ENCODE measurements at places on chromosomes 7 and 10. TPM values are rescaled to one million over a fixed set of nuclear protein-coding genes. Genes with fewer than 3 reads are reported as not detected.
A peak's percentile ranks its signal among the peaks of the same experiment; 100 is the strongest.

C10orf67 gene
- total RNA-seq = not detected

CPXM2 gene
- 1.9 TPM for total RNA-seq

PKD2L1 gene
- 0.20 TPM for total RNA-seq

CNPY1 gene
- not detected for total RNA-seq

RNF148 gene
- 0.29 TPM for total RNA-seq

PRF1 gene
- total RNA-seq = not detected

AKR1D1 gene
- 0.31 TPM for total RNA-seq

LIPK gene
- total RNA-seq = not detected

TMEM213 gene
- total RNA-seq = not detected

DNA sequence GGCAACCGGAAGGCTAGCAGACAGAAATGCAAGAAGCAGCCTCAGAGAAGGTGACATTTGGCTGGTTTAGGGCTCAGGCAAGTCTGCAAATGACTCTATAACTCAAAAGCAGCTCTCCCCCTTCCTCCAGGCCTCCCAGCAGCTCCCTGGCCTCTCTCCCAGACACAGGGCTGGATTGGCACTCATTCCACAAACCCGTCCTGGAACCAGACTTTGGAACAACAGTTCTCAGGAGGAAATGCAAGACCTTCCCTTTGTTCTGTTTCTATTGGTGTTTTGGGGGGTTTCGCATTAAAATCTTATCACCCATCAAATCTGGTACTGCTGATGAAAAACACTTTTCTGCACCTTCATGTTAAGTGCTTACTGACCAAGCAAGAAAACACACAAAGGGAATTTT is 40.3 kb upstream of the EFCAB10 start:
- H3K27ac ChIP-seq = no peak overlapping the region
- H3K27me3 ChIP-seq = no peaks in the 10 kb centered on the region
- peaks cover 64% of the 10 kb centered on the region for H3K36me3 ChIP-seq
- peak; percentile 7 for DNase-seq
- H3K4me3 ChIP-seq = no peak overlapping the region
- H3K4me1 ChIP-seq = no peaks in the 10 kb centered on the region

DNA sequence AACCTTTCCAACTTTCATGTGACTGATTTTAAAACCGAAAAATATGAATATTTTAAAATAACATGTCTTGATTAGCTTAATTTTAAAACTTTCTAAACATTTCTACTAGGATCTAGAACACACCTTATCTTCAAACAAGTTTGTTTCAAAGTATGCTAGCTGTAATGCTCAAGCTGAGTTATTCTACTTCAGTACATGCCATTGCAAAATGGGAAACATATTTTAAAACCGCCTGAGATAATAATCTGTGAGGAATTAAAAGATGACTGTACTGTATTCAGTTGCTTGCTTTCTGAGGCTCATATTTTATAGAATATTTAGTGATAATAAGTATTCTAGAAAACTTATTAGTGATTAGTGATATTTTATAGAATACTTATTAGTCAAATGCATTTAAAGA is 99.6 kb downstream of the LMBR1 start:
- H3K27ac ChIP-seq = no peak overlapping the region
- peaks cover 6% of the 10 kb centered on the region for H3K36me3 ChIP-seq
- DNase-seq = no peak
- no peak overlapping the region for H3K4me3 ChIP-seq
- H3K27me3 ChIP-seq = no peaks in the 10 kb centered on the region

- DNase-seq = no peak
- no peaks in the 10 kb centered on the region for H3K36me3 ChIP-seq
- H3K4me1 ChIP-seq = peaks cover 2% of the 10 kb centered on the region
- no peak overlapping the region for H3K4me3 ChIP-seq
- no peak overlapping the region for H3K27ac ChIP-seq
These were observed 47.0 kb downstream of the GRK5 start for GRCh38 chr10:119254335-119254734.

DNA sequence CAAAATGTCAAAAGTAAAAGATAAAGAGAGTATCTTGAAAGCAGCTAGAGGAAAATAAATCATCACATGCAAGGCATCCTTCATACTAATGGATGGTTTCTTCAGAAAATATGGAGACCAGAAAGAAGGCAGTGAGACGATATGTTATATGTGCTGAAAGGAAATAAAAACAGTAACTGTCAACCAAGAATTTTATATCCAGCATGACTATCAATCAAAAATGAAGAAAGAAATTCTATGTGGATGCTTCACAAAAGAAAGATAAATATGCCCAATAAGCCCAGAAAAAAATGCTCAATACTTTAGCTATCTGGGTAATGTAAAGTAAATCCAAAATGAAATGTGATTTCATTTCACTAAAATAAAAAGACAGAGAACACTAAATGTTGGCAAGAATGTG is 142.1 kb downstream of the DGKI start:
- no peaks in the 10 kb centered on the region for H3K4me1 ChIP-seq
- H3K27ac ChIP-seq = no peak overlapping the region
- no peaks in the 10 kb centered on the region for H3K27me3 ChIP-seq
- DNase-seq = no peak

- H3K36me3 ChIP-seq = no peaks in the 10 kb centered on the region
- no peak overlapping the region for H3K4me3 ChIP-seq
- no peak for DNase-seq
- no peaks in the 10 kb centered on the region for H3K27me3 ChIP-seq
These were observed 45.9 kb upstream of the GNAI1 start for GRCh38 chr7:80088705-80089104.

GRCh38 chr10:6023661-6024333 is 38.4 kb downstream of the IL2RA start:
- H3K4me3 ChIP-seq = no peak overlapping the region
- no peak for DNase-seq
- no peaks in the 10 kb centered on the region for H3K4me1 ChIP-seq
- H3K36me3 ChIP-seq = no peaks in the 10 kb centered on the region
- no peak overlapping the region for H3K27ac ChIP-seq

DNA sequence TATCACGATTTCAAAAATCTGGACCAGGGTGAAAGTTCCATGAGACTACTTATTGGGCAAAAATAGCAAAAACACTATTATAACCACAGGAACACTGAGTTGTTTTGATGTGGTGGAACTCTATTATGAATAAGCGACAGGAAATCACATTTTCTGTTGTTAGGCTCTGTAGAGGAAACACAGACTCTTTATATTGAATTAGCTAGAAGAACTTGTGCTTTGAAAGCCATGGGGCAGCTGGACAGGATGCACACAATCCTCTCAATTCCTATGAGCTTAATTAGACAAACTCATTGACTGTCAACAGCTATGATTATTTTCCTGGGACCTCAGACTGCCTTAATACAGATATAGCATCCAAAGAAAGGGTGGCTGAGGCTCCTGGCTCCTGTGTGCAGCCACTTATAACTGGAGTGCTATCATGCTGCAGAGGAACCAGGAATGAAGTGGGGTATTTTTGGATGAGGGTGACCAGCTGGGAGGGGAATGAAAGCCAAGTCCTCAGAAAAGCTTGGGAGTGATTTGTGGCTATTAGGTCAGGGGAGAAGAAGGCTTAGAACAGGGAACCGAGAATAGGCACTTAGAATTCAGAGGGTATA is 657.3 kb downstream of the TYW1 start:
- no peaks in the 10 kb centered on the region for H3K27me3 ChIP-seq
- no peak for DNase-seq
- no peak overlapping the region for H3K27ac ChIP-seq
- no peak overlapping the region for H3K4me3 ChIP-seq
- no peaks in the 10 kb centered on the region for H3K36me3 ChIP-seq

DNA sequence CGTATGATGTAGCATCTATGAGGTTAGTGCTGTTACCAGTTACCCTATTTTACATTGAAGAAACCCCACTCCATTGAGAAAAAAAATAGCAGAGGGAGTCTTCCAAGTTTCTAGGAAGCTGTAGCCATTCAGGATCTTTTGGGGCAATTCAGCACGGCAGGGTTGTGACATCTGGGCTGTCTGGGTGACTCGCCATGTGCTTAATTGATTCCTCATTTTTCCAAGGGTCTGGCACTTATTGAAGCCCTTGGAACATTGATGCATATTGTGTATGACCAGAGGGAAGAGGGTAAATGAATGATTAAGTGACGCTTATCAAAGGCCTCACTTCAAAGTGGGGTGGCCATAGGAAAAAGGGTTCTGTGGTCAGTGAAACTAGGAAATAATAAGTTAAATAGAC is 248.7 kb downstream of the ARHGAP12 start:
- no peak for DNase-seq
- H3K27ac ChIP-seq = no peak overlapping the region
- no peaks in the 10 kb centered on the region for H3K27me3 ChIP-seq
- H3K4me1 ChIP-seq = no peaks in the 10 kb centered on the region
- H3K36me3 ChIP-seq = peaks cover 17% of the 10 kb centered on the region

DNA sequence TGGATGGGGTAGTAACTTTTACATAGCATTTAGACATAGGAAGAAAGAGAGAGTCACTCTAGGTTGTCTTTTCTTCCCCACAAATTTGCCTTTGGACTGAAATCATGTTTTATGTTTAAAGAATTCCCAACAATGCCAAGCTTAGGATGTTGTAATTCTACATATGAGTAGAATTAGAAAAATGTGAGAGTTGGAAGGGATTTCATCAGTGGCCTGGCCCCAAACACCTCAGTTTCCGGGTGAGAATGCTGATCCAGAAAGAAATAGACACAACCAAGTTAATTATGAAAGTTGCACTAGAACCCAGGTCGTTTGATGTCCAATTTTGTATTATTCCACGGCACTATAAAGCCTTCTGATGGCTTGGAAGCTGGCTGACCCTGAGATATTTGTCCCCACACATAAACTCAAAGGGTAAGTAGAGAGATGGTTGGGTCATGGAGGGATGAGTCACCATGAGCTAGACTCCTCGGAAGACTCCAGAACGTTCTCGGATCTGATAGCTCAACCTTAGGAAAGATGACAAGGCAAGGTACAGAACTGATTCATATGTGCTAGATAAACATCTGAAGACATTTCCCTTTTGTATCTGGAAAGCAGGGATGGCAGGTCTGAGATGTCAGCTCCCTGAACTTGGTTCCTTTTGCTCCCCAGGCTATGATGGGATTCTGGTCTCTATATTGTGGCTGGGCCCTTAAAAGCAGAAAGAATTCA is 48.8 kb upstream of the SLC35B4 start:
- no peaks in the 10 kb centered on the region for H3K4me1 ChIP-seq
- no peak for DNase-seq
- H3K4me3 ChIP-seq = no peak overlapping the region
- H3K27ac ChIP-seq = no peak overlapping the region

DNA sequence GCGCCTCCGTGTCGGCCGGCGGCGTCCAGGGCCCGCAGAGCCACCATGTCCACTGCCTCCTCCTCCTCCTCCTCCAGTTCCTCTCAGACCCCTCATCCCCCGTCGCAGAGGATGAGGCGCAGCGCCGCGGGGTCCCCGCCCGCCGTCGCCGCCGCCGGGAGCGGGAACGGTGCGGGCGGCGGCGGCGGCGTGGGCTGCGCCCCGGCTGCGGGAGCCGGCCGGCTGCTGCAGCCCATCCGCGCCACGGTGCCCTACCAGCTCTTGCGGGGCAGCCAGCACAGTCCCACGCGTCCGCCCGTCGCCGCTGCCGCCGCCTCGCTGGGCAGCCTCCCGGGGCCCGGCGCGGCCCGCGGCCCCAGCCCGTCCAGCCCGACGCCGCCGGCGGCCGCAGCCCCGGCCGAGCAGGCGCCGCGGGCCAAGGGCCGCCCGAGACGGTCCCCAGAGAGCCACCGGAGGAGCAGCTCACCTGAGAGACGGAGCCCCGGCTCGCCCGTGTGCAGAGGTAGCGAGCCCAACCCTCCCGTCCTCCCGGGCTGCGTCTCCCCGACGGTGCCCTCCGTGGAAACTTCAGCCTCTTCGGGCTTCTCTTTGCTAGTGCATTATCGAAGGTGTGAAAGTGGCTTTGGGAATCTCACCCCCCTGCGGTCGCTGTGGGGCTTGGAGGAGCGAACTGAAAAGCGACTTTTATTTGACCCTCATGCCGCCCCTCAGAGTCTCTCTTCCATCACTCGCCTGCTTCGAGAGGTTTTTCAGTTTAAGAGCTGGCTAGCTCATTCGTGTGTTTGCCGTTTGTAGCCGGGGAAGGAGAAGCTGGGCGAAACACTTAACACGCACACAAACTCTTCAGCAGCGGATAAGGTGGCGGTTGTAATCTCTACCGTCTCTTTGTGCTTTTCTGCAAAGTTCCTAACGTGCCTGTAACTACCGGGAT is 975 bp downstream of the GLCCI1 start:
- no peak overlapping the region for H3K27ac ChIP-seq
- H3K4me3 ChIP-seq = peak overlapping the region; percentile 75
- no peaks in the 10 kb centered on the region for H3K36me3 ChIP-seq
- peaks cover 5% of the 10 kb centered on the region for H3K4me1 ChIP-seq
- H3K27me3 ChIP-seq = no peaks in the 10 kb centered on the region

DNA sequence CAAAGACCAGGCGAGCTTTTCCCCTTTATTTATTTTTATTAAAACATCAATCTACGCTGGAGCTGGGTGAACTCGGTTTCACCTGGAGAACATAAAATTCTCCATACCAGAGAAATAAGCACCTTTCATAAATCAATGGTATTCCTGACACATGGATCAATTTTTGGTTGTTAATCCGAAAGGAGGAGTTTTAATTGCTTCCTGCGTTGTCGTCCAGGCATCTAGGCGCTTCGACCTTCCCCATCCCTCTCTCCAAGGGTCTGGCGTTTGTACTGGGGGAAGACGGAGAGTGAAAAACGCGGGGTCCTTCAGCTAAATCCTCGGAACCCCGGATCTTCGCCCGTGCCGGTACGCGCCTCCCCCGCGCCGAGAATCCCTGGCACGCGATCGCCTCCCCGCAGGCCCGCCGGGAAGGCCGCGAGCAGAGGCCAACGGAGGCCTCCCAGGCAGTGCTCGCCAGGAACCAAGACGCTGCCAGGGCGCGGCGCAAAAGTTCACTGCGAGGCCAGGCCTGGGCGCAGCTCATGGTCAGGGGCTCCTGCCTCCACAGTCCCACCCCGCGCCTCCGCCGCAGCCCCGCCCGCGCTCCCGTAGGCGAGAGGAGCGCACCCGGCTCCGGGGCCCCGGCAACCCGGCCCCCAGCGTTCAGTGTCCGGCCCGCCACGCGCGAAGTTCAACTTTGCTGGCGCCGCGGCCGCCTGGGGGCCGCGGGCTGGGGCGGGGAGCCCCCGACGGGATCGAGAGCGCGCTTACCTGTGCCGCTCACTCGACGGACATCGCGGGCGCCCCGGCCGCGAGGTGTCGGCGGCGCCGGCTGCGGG is 8.3 kb upstream of the EBF3 start:
- H3K36me3 ChIP-seq = no peaks in the 10 kb centered on the region
- no peak overlapping the region for H3K27ac ChIP-seq
- no peaks in the 10 kb centered on the region for H3K4me1 ChIP-seq
- H3K4me3 ChIP-seq = peak overlapping the region; percentile 62
- DNase-seq = no peak

All from H9 (cell line).